ENCODE measurements at places on chromosomes 5 and 9. TPM values are rescaled to one million over a fixed set of nuclear protein-coding genes. Genes with fewer than 3 reads are reported as not detected.

Gene TMEM203
- total RNA-seq = 33.4 TPM

Gene SPINK9
- not detected for total RNA-seq

DNA sequence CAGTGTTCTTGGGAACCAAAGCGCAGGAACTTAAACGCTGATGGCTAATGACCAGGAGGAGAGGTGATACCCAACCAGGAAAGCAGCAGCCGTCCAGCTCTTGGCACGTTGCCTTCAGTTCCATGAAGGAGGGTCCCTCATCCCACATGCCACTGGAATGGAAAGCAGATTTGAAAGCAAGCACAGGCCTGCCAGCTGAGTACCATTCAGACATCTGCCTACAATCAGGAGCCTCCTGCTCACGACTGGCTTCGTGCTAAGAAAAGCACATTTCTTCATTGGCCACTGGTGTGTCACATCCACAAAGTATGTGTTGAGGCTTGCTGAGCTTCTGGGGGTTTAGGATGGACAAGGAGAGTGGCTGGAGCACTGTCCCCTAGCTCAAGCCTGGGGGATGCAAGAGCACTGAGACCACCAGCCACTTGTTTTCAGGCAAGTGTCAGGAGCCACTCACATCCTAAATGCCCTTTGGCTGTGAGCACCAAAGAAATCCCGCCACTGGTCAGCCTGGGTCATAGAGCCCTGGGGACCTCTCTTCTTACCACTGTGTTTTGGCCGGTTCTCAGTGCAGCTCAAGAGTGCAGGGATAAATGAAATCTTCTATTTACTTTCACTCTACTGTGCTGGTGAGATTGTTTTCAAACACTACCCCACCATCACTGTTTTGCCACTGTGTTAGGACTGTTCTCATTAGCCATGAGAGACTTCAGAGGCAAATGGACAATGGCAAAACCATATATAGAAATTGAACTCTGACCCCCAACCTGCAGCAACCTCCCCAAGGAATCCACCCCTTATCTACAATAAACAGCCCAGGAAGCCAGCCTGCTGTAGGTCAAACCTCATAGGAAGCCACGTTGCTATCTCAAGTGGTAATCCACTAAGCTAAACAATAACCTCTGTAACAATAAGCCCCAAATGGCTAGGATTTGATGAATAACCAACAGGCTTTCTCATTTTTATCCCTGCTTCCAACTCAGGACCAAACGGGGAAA, 58.3 kb downstream of the MTX3 start:
- DNase-seq = no peak

- no peak for DNase-seq
Measured at GRCh38 chr9:18979367-18979766, 53.6 kb downstream of the SAXO1 start.

- no peak for DNase-seq
Measured at GRCh38 chr5:128197896-128198522, 114.4 kb downstream of the SLC12A2 start.
